AG08396 (cell line): ENCODE measurements at places on chromosomes 3 and 15.

- DNase-seq, result no peak
These were observed 146.1 kb downstream of the NAALADL2 start for GRCh38 chr3:175005193-175005592.

DNA sequence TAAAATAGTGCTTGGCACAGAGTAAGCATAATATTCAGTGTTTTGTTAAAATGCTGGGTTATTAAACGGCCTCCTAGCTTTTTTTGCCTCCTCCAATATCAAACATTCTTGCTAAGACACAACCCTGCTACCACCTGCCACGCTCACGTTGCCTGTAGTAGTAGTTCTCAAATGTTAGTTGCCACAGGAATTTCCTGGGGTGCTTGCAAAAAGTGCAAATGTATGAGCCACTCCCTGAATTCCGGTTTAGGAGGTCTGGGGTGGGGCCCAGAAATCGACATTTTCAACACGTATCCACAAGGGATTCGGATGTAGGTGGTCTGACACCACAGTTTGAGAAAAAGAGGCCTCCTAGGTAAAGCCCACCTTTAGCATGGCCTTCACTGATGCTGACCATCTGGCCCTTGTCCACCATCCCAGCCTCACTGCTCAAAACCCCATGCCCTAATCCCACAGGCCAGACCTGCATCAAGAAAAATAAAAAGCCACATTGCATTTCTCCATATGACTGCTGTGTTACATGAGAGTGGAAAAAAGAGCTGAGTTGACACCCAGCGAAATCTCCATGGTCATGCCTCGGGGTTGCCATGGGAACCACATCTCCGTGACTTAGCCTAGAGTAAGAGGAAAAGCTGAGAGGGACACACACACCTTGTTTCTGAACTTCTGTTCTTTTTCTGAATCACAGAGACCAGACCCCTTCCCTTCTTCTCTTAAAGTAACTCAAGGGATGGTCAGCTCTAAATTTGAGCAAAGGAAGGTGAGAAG, 116.4 kb upstream of the HES1 start:
- DNase-seq, result no peak

DNA sequence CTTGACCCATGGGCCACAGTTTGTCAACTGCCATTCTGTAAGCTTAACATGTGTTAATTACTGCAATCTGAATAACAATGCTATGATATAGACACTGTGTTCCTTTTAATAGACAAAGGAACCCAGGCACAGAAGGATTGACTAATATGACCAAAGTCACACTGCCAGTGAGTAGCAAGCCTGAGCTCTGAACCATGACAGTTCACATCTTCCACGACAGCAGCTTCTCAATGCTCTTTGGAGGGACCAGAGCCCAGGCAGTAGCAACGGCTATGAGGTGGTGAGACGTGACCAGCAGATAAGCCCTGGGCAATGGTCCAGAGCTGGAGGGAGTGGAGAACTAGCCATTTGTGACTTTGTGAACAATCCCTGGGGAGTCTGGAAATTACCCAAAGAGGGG, 19.4 kb downstream of the CA12 start:
- no peak for DNase-seq

GRCh38 chr3:181696626-181697230, 15.0 kb upstream of the SOX2 start:
- no peak for DNase-seq

GRCh38 chr3:156551746-156552145, 3.2 kb downstream of the SSR3 start:
- DNase-seq, result peak; percentile 54

GRCh38 chr3:143952569-143953072, 19.0 kb upstream of the DIPK2A start:
- no peak for DNase-seq

DNA sequence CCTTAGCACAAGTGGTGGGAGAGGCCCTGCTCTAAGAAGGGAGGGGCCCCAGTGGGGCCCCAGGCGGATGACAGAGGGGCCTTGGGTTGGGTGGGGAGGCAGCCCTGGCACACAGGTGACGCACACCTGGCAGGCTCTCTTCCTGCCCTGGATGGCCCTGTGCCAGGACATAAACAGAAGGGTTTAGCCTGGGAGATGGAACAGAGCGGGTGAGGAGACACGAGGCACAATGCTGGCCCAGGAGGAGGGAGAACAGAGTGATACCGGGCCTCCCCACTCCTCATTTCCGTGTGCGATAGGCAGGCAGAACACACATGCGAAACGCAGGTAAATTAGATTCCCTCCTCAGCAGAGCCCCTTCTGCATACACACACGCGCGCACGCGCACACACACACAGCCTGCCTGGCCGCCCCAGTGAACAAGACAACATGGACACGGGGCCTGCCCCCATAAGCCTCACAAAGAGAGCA, 39.8 kb downstream of the IDH2 start:
- no peak for DNase-seq

- peak; percentile 47 for DNase-seq
These were observed 16.0 kb upstream of the MYO1E start for GRCh38 chr15:59388670-59389069.

- no peak for DNase-seq
These were observed 7.5 kb downstream of the ZNF621 start for GRCh38 chr3:40532252-40532651.
